HCT116 (cell line): ENCODE measurements at places on chromosomes 5 and 9. TPM values are rescaled to one million over a fixed set of nuclear protein-coding genes. Genes with fewer than 3 reads are reported as not detected.
A peak's percentile ranks its signal among the peaks of the same experiment; 100 is the strongest.

The SLC6A19 gene
- not detected for total RNA-seq

The MAPKAP1 gene
- total RNA-seq: 72.5 TPM

The CDH9 gene
- total RNA-seq: not detected

The C7 gene
- 0.74 TPM for total RNA-seq

The OR13C8 gene
- not detected for total RNA-seq

The KIF4B gene
- total RNA-seq: 0.12 TPM

The ZDHHC11 gene
- total RNA-seq: 17.0 TPM

The CRB2 gene
- total RNA-seq: 0.07 TPM

The IFNB1 gene
- not detected for total RNA-seq

The MTAP gene
- 326 TPM for total RNA-seq

The IARS1 gene
- total RNA-seq: 279 TPM

The NXNL2 gene
- total RNA-seq: 0.86 TPM

The MARVELD2 gene
- 21.6 TPM for total RNA-seq

The DPYSL3 gene
- 17.2 TPM for total RNA-seq

The VCAN gene
- 49.9 TPM for total RNA-seq

GRCh38 chr5:67205981-67206380 is 9.4 kb upstream of the CD180 start:
- no peak for DNase-seq

DNA sequence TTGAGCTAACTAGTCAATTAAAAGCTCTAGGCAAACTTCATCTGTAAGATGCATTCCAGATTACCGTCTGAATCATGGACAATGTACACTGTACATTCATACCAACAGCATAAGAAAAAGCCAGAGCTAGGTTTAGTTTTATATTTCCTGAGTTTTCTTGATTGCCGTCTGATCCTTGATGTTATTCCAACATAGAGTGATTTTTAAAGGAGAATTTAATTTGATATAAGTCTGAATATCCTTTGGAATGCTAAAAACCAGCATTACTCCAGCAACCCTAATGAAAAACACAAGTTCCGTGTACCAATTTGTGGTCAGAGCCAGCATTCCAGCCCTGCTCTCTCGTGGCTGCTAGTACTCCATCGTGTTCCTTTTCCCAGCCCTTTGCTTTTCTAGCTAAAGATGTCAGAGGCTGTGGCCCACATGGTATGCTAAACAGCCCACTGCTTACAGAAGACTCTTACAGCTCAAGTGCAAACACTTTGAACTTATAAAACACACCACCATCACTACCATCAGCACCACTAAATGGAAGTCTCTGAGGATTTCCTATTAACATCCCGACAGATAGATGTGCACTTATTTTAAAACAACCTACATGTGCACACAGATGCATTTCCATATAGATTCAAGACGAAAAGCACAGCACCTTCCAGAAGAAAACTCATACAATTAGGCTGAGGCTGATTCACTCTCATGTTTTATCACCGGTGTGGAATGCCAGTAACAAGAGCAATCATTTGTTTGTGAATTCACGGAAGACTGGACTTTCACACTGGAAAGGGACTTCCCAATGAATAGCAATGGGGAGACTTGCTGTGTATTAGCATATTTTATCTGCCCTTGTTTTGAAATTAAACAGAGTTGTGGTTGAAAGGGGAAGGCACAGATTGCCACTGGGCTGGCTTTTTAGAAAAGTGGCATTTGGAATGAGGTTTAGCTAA is 246.9 kb upstream of the GAS1 start:
- no peak for DNase-seq

GRCh38 chr5:78534905-78535200 is 113.7 kb downstream of the LHFPL2 start:
- DNase-seq: no peak

DNA sequence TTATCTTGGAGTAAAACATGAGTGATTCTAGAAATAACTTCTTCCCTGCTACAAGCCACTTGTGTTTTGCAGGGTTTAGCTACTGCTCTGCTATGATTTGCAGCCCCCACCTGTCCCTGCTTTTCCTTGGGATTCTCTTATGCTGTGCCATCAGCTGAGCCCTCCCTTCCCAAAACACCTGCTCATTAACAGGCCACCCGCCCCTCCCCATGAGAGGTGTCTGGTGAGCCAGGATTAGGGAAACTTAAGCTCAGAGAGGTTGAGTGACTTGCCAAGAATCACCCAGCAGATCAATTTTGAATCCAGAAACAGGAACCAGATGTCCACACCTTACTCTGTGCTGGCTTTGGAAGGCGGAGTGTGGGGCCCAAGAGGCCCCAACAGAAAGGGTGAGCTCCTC is 111.7 kb upstream of the CXCL14 start:
- no peak for DNase-seq

DNA sequence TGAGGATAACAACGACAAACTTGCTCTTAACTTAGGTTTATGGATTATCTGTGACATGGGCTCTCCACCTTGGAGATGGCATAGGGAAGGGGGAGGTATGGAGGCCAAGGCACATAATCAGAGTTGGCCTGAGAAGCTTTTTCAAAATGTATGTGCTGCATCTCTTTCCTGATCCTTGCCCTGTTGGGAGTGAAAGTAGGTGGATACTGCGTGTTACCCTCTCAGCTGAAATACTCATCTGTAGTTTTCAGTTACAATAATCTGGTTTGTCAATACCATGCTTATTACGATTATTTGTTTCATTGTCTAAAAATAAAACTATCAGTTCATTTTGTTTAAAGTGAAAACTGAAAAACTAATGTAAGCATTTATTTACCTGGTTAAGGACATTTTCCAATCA is 86.7 kb downstream of the SLC44A1 start:
- DNase-seq: no peak

DNA sequence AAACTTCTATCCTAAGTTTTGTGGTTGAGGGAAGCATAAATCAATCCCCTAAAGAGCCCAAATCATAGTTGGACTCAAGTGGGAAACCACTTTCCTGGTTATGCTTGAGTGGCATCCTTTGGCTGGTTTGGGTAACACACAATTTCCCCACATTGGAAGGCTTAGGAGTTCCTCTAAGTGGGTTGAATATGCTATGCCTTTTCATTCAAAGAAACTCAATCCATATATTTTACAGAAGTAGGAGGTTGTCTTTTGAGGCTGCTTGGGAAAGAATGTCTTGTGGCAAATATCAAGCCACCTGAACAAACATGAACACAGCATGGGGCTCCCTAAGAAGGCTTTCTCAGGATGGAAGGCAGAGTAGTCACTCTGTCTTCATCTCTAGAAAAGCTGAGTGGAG is 121.1 kb downstream of the SPATA31D1 start:
- no peak for DNase-seq

DNA sequence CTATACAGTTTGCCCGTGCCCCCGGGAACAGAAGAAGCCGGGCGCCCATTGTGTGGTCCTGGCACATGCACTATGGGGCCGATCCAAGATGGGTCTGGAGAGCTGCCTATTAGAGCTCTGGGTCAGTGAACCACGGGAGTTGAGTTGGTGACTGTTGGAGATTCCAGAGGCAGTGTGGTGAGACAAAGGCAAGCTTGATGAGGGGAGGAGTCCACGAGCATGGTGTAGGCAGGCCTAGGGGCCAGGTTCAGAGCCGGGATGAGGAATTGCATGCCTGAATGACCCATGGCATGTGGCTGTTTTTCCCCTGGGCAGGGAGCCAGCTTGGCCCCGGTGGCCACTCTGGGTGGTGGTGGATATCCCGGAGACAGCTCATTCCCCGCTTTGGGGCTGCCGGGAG is 84.4 kb upstream of the STC2 start:
- no peak for DNase-seq

DNA sequence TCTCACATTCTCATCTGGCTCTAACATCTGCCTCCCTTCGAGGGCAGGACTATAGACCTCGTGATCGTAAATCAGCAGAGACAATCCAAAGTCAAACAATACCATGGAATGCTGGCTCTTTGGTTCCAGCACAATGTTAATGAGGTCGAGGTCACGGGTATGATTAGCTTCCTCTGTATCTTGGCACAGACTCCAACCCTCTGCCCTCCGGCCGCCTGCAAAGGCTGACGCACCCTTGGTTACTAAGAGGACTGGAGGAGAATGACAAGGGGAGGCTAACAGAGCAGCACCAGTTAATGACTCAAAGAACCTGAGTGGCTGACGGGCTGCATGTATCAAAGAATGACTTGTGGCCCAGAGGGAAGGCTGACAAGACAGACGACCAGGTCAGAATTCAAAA is 10.1 kb downstream of the LHFPL2 start:
- no peak for DNase-seq

DNA sequence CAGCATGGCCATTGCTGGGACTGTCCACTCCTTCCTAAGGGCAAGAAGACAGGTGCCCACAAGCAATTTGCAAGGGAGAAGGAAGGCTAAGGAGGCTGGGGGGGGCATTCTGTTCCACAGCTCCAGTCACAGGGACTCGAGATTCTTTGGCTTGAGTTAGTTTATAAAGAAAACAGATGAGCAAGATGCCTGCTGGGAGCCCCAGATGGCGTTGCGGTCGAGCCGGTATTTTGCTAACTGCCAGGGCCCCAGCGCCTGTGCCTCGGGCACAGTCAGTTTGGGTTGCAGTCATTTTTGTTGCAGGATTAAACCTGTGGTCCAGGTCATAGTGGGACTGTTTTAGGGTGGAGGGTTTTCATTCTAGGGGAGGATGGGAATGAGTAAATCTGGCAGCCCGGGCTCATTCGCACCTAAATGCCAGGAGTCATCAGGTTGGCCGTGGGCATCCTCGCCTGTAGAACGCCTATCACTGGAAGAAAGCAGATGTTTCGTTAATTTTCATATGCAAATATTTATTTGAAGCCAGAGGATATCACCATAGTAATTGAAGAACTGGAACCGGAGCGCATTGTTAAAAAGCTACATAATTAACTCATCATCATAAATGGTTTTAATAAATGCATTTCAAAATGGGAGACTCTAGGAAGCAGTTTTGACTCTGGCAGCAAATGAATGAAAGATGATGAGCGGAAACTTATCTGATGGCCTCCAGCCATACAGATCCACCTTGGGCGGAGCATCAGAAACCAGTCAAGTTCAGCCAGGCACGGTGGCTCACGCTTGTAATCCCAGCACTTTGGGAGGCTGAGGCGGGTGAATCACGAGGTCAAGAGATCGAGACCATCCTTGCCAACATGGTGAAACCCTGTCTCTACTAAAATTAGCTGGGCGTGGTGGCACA is 87.1 kb upstream of the FCN2 start:
- DNase-seq: no peak

GRCh38 chr5:14518638-14519037 is 63.0 kb upstream of the OTULINL start:
- DNase-seq: no peak

DNA sequence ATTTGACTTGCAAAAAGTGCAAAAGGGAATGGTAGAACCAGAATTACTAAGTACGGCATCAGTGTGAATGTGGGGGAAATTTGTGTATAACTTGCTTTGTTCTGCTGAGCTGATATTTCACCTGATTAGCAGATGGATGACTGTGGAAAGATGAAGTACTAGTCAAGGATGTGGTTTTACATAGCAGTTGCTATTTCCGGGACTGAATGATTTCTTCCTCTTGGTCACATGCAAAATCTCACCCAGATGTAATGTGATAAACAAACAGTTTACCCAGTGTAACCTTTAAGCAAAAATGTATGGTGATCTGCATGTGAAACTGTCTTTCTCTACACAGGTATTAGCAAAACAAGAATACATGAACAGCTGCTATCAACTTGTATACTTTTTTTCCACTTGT is 46.1 kb downstream of the DCP2 start:
- DNase-seq: no peak

DNA sequence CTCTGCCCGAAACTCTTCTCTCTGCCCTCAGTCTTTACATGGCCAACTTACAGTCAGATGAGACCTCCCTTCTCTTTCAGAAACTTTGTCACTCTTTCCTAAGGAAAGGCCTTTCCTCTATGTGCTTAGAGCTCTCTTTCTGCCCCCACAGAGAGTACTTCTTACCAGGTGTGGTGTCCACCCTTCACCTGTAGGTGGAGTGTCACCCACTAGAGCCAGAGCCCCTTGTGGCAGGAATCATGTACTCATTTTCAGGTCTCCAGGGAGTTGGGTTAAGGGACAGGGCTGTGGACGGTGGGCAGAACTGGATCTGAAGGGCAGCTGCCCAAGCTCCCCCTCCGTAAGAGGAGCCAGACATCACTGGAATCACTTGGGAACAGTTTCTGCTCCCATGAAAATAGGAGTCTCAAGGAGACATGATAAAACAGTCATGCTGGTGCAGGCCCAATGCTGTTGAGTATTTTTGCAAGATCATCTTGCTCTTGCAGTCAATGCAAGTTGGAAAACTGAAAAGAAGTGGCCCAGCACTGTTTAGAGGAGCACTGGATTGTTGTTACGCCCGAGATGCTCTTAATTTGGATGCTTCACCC is 436.7 kb downstream of the ZSWIM6 start:
- DNase-seq: peak; percentile 63

- no peak for DNase-seq
Observed at GRCh38 chr9:135555203-135555602, 6.4 kb upstream of the PAEP start.

GRCh38 chr5:112316006-112316405 is 103.1 kb downstream of the EPB41L4A start:
- no peak for DNase-seq

GRCh38 chr5:73663161-73663859 is 37.3 kb downstream of the ARHGEF28 start:
- no peak for DNase-seq

GRCh38 chr5:179246227-179246626 is 99.0 kb downstream of the ADAMTS2 start:
- DNase-seq: no peak

GRCh38 chr5:149409268-149409948 is 30.3 kb upstream of the IL17B start:
- no peak for DNase-seq

- peak; percentile 69 for DNase-seq
Observed at GRCh38 chr5:10310066-10310779, 2.5 kb upstream of the CMBL start.

- no peak for DNase-seq
Observed at GRCh38 chr5:171823269-171823668, 37.7 kb downstream of the SMIM23 start.

GRCh38 chr9:114591291-114591787 is 3.8 kb downstream of the ATP6V1G1 start:
- no peak for DNase-seq
